ENCODE measurements at places on chromosomes 13 and 19. TPM values are rescaled to one million over a fixed set of nuclear protein-coding genes. Genes with fewer than 3 reads are reported as not detected.

Gene HIF3A
- total RNA-seq: 41.9 TPM

Gene IZUMO2
- total RNA-seq: not detected

Gene FFAR3
- not detected for total RNA-seq

Gene CBARP
- total RNA-seq: 0.81 TPM

Gene GRAMD1A
- 52.8 TPM for total RNA-seq

Measured in bladder microvascular endothelial cell (primary cell).